ENCODE measurements at places on chromosomes 13 and 19. TPM values are rescaled to one million over a fixed set of nuclear protein-coding genes. Genes with fewer than 3 reads are reported as not detected.

Gene EDNRB
- total RNA-seq, result not detected

Gene UHRF1
- 88.6 TPM for total RNA-seq

Gene ZNF491
- total RNA-seq, result not detected

Gene PSMC4
- 325 TPM for total RNA-seq

Gene ETV2
- not detected for total RNA-seq

Gene CA11
- total RNA-seq, result 103 TPM

Gene IZUMO4
- total RNA-seq, result 4.0 TPM

Gene NOTCH3
- 16.4 TPM for total RNA-seq

Gene ZNF441
- total RNA-seq, result not detected

Gene KLK12
- not detected for total RNA-seq

Gene SLC25A15
- total RNA-seq, result 66.5 TPM

Gene NTF4
- 18.3 TPM for total RNA-seq

Gene FFAR3
- total RNA-seq, result not detected

Gene ZNF177
- total RNA-seq, result 2.7 TPM

Gene CPB2
- total RNA-seq, result not detected

Gene DACH1
- not detected for total RNA-seq

Gene CATSPERD
- total RNA-seq, result not detected

Gene ADGRL1
- total RNA-seq, result 20.5 TPM

Gene SPRED3
- total RNA-seq, result 2.0 TPM

Gene NLRP4
- total RNA-seq, result not detected

Gene EDDM13
- not detected for total RNA-seq

Gene CGB8
- total RNA-seq, result not detected

Gene CGB5
- total RNA-seq, result not detected

Gene COX7A1
- not detected for total RNA-seq

Gene PINLYP
- total RNA-seq, result 1.5 TPM

Gene LILRB5
- not detected for total RNA-seq

Gene STXBP2
- not detected for total RNA-seq

Gene GTF3A
- 243 TPM for total RNA-seq

Gene NLRP5
- total RNA-seq, result not detected

Gene ZNF730
- total RNA-seq, result 4.3 TPM

Gene MAG
- not detected for total RNA-seq

Gene CFAP97D2
- total RNA-seq, result not detected

Gene SLC25A41
- not detected for total RNA-seq

Gene ZNF135
- not detected for total RNA-seq

Gene KLHL1
- total RNA-seq, result not detected

Gene METTL21C
- not detected for total RNA-seq

Gene OR7A5
- total RNA-seq, result not detected

Gene HCN2
- total RNA-seq, result 6.7 TPM

Gene ZFP30
- total RNA-seq, result 42.7 TPM

Gene FREM2
- total RNA-seq, result not detected

Gene EXOC3L2
- total RNA-seq, result not detected

Gene OR7C1
- total RNA-seq, result not detected
